Activated naive CD4-positive, alpha-beta T cell treated with anti-CD3 and anti-CD28 coated beads, Interleukin-2, amount 50 U/mL, for 72 hours (primary cell): ENCODE measurements at places on chromosomes 2 and 18.
A peak's percentile ranks its signal among the peaks of the same experiment; 100 is the strongest.

GRCh38 chr2:213419980-213420379 is 135.7 kb downstream of the SPAG16 start:
- DNase-seq = no peak

DNA sequence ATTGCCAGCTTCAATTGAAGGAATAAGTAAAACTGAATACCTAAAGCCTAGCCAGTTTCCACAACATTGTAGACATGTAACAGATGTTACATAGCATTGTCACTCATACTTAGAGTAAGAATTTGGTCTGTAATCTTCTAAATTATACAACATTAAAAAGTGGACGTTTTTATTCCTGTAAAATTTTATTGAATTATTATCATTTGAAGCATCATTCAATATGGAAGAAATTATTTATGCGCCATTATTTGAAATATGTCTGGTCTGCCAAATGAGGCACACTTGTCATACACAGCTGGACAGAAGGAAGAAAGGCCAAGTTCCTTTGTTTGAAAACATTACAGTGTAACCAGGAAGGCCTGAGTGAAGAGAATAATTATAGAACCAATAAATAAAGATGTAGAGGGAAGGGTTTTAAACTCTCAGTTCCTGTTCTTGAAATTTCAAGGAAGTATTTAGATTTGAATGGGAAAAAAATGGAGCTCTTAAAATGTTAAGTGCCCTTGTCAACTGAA is 575.5 kb downstream of the LRRTM4 start:
- DNase-seq = no peak

- no peak for DNase-seq
Measured at GRCh38 chr2:161122772-161123530, 37.3 kb upstream of the TANK start.

DNA sequence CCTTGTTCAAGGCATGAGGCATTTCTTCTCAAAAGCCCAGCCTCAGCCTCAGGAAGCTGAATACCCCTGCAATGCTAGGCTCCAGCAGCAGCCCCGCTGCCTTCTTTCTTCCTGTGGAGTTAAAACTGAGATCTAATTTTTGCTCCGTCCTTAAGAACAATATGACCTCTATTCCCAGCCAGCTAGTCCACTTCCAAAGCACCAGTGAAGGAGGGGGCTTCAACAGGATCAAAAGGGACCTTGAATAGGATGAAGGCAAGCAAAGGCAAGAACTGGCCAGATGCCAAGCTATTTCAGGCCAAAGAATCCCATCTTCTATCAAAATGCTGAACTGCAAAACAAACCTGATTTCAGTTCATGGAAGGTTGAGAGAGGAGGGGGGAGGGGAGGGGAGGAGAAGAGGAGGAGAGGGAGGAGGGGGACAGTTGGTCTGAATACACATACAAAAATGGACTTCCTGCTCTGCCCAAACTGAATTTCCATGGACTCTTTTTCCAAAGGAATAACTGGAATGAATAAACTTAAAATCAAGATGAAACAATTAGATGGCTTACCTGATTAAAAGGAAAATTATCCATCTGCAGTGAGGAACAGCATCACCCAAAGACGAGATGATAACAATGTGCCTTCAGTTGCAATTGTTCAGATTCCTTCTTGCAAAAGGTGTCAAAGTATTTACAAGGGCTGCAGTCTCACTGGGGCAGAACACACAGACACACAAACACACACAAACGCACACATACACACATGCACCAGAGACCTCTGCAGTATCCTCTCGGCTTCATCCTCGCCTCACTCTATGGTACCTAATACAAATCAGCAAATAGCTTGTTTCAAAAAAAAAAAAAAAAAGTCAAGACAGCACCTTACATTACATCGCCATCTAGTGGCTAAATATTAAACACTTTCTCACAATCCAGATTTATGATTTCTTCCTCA is at the start of gene SCN1A:
Gene SCN1A, minus strand, starts transcription at position 804 of the 939 bp plus-strand sequence. CDS start 54,399 bp downstream, outside the sequence.
- no peak for DNase-seq

GRCh38 chr2:184006998-184007397 is 591.3 kb upstream of the ZNF804A start:
- DNase-seq = no peak

- DNase-seq = no peak
Measured at GRCh38 chr18:23648456-23648855, 14.3 kb downstream of the ANKRD29 start.

DNA sequence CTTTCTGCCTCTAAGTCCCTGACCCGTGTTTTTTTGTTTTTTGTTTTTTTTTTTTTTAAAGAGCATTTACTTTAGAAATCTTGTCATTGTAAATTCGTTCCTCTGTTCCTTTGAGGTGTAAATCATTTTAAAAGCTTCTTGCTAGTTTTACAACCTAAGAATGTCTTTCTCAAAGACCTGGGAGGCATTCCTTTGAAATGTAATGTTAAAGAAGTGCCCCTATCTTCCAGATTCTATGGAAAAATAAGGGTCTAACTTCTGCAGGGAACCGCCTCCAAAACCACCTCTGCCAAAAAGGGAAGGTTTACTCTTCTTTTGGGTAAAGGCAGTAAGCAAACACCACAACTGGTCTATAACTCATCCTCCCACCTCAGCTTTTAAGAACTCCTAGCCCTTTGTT is 259.6 kb upstream of the ZNF804A start:
- DNase-seq = no peak

GRCh38 chr2:200406379-200406778 is 99.9 kb downstream of the SPATS2L start:
- DNase-seq = no peak

- no peak for DNase-seq
Measured at GRCh38 chr2:235505181-235505741, 11.4 kb downstream of the AGAP1 start.

- DNase-seq = no peak
Measured at GRCh38 chr2:204586444-204587180, 41.3 kb downstream of the PARD3B start.

GRCh38 chr18:56804395-56804794 is 153.2 kb downstream of the WDR7 start:
- DNase-seq = no peak

DNA sequence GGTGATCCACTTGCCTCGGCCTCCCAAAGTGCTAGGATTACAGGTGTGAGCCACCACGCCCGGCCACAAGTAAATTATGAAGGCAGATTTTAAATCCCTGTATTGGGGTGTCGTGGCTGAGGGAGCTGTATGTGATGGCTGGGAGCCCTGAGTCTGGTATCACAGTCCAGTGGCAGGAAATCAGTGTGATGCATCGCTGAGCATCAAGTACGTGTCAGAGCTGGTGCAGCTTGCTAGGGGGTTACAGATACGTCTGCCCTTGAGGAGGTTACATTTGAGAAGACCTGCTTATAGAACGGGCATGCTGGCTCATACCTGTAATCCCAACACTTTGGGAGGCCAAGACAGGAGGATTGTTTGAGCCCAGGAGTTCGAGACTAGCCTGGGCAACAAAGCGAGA is 4.3 kb downstream of the ENOSF1 start:
- DNase-seq = no peak

DNA sequence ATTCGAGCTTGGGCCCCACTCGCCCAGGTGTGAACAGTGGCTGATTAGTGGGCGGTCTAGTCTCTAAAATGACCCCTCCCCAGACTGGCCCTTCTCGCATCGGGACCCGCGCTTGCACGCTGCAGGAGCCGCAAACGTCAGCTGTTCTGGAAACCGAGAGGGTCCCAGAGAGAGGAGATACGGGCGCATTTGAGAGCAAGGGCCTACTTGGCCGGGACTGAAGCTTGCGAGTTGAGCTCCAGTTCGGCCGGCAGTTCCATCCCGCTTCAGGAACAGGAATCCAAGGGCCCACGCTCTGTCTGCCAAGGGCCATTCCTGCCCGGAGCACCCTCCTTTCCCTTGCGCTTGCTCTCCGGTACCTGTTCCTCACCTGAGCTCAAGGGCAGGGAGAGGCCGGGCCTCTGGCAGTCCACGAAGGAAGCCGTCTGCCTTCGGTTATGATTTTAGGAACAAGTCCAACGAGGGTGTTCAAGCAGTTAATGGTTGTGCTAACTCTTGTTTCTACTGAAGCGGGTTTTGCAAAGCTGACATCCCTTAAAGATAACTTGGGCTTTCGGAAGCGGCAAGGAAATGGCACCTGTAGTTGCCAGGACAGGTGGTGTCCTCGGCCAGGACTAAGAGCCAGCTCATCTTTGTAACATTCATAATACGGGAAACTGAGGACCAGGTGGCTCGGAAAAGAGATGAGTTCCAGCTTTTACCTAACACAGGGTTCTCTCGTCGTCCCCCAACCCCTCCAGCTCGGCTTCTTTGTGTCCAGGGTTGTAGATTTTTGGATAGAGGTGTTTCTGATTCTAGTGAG is 3.9 kb upstream of the DLX1 start:
- DNase-seq = no peak

- no peak for DNase-seq
Measured at GRCh38 chr2:136183097-136183496, 65.1 kb upstream of the CXCR4 start.

GRCh38 chr2:215828528-215829184 is 184.7 kb downstream of the MREG start:
- peak; percentile 39 for DNase-seq

DNA sequence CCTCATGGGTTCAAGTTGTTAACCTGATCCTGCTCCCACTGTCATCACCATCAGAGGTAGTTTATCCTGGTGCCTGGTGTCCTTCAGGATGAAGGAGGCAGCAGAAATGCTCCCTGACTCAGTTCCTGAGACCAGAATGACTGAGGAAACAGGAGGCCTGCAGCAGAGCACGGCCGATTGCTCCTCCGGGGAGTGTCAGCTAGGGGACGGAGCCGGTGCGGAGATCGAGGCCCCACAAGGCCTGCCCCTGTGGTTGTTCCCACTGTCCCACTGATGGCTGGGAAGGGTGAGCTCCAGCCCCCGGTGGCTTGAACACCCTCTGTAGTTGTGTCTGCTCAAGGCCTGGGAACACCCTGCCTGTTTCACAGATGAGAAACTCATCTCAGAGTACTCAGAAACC is 45.6 kb downstream of the SH3BP4 start:
- no peak for DNase-seq

GRCh38 chr2:100272841-100273329 is 49.4 kb downstream of the LONRF2 start:
- no peak for DNase-seq

DNA sequence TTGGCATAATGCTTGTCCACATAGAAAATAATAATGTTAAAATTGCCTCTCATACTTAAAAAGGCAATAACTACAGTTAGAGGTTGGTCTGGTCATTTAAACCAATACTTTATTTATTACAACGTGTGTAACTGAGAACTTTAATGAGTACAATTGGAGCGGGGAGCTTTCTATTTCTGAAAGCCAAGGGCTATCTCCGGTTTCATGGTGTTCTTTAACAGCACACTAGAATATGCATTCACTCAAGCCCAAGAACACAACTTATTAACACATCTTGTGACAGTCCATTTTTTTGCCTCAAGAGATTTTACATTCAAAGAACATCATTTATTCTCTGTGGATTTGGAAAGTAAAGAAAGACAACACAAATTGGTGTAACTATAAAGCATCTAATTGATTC is 131.8 kb downstream of the KCNH7 start:
- no peak for DNase-seq

DNA sequence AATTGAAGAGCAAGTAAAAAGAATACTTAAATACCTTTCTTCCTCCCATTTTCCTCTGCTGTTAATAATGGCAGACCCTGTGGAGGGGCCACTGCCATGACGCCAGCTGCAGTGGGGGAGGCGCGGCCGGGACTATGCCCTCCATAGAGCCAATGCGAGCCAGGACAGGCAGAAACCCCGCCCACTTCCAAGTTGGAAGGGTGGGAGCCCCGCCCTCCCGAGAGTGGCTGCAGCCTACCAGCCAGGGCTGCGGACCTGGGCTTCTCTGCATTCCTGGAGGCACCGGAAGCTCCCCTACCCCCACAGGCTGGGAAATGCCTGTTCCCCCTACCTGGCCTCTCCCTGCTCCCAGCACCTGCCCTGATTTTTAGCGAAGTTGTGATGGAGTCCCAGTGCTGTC is 439.4 kb upstream of the CDH19 start:
- no peak for DNase-seq

- no peak for DNase-seq
Measured at GRCh38 chr2:204860274-204860673, 315.0 kb downstream of the PARD3B start.

DNA sequence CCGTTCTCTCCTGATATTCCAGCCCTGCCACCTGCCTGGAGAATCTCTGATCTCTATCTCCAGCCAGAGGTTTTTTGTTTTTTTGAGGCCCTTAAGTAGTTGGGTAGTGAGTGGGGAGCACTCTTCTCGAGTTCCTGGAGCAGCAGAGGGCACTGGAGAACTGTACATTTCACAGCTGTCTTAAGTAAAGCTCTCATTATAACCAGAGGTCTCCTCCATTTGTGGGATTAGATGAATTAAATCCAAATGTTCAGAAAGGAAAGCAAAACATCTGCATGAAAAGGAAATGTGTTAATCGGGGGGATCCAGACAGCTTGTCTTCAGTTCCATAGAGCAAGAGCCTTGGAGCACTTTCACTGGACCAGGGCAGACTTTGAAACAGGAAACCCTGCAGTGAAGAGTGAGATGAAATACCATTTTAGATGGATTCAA is 32.8 kb downstream of the AOX1 start:
- DNase-seq = no peak

DNA sequence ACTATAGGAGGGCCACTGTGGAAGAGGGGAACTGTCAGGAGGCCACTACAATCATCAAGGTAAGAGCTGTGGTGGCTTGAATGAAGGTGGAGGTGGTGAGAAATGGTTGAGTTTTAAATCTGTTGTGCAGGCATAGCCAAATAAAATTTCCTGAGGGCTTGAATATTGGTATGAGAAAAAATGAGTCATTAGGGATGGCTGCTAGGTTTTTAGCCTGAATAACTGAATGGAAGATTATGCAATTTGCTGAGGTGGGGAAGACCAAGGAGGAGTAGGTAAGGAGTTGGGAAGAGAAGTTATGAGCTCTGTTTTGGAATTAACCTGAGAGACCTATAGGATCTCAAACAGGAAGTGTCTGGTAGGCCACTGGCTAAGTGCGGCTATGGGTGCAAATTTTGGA is 84.0 kb downstream of the KLHL14 start:
- DNase-seq = no peak

DNA sequence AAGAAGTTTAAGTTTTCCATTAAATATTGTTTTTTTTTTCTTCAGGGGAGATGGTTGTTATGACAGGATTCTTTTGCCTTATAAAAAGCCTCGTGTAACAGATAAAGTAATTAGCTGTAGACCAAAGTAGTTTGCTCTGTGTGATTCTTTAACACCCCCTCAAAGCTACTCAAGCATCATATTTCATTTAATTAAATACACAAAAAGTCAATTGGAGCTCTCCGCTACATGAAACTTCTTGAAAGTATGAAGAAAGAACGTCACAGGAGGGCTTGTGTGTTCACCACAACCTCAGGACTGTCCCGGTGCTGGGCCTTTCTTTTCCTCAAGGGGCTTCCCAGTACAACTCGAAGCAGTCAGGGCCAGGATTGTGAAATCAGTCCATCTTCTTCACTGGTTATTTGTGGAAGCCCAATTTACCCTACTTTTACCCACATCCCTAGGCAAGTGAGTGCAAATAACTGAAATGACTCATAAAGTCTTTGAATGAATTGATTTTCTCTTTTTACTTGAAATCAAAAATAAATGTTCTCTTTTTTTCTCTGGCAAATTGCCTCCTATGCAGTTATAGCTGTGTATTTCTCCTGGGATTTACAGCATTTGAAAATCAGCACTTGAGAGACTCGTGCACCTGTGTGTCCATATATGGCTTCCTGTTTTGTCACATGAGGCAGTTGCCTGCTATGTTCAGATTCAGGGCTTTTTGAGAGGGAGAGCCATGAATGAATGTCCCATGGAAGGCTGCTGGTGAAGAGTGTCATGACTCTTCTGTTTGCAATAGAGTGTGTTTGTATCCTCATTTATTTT is 48.6 kb downstream of the LINC00305 start:
- no peak for DNase-seq

GRCh38 chr2:219627103-219628100 is at the start of gene SLC4A3:
Gene SLC4A3, plus strand, starts transcription at chr2:219627630. Its CDS starts 363 bp downstream, at chr2:219627993.
- DNase-seq = no peak

GRCh38 chr18:10168477-10168876 is 254.7 kb downstream of the VAPA start:
- no peak for DNase-seq
